Fibroblast of pulmonary artery (primary cell): ENCODE measurements at places on chromosomes 13 and 19.

DNA sequence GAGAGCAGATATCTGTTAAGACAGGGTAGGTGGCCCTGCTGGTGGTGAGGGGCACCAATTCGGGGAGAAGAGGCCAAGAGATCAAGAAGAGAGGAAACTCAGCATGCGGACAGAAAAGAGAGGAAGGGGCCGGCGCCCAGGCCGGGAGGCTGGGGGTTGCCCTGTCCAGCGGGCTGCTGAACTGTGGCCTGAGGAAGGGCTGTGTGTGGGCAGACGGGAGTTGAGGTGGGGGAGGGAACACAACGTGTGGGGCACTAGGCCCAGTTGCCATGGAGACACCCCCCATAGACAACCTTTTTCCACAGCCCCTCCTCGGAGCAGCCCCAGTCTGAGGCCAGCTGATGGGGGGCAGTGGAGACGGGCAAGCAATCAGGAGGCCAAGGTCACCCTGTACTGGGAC is 2.5 kb upstream of the CACNG8 start:
- DNase-seq, result no peak

DNA sequence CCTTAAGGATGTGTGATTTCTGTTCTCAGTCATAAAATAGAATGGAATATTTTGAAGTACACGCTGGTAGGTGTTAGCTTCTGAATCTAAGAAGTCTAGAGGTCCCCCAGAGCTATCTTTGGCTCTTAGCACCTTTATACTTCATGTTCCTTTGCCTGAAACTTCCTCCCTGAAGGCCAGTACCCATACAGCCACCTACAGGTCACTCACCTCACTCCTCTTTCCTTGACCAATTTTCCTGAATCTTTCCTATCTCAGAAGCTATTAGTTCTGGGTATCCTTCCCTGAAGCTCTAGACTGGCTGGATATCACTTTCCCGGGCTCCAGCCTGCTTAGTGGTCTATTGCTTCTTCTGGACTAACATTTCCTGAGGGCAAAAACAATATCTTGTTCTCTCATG is 93.4 kb upstream of the EDNRB start:
- no peak for DNase-seq

GRCh38 chr19:48795685-48796070 is 15.2 kb downstream of the BCAT2 start:
- DNase-seq, result no peak

DNA sequence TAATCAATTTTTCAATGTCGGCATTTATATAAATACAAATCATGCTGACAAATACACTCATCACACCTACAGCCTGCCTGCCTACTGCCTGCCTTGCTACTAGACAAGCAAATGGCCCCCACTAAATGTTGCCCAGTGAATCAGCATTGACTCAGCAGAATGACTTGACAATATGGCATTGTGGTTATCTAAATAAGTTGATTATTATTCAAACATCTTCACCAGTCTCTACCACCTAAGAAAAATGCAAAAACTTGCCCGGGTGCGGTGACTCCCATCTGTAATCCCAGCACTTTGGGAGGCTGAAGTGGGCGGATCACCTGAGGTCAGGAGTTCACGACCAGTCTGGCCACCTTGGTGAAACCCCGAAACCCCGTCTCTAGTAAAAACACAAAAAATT is 296.1 kb downstream of the PCDH9 start:
- DNase-seq, result peak; percentile 51

DNA sequence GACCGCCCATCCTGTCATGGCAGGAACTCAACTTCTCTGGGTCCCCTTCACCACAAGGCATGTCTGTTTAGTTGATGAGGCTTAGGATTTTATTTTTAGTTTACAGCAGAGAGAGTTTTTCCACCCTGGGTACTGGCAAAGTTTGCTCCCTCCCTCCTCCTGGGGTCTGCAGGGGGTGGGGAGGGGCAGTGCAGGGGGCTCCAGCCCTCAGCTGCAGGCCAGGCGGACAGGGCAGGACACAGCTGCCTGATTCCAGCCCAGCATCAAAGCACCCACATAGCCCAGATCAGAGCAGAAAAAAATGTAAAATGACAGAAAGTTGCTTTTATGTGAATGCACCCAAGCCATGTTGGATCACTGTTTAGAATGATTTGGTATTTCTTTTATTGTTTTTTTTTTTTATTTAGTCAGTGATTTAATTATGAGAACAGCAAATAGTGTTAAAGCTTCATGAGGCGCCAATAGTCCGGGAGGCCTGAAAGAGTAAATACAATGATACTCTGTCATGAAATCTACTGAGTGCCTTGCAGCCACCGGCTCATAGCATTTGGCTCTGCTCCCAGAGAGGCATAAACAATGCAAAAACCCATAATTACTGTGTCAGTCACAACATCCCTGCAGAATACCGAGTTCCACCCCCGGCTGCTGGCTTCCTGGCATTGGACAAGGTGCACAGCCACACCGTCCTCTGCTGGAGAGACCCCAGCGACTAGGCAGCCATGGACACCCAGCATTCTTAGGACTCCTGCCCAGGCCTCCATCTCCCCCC is 923.5 kb downstream of the UQCRFS1 start:
- DNase-seq, result peak; percentile 44

- DNase-seq, result no peak
Measured at GRCh38 chr19:30063650-30064347, 121.8 kb downstream of the URI1 start.
